ENCODE measurements at places on chromosomes 11 and 22.
A peak's percentile ranks its signal among the peaks of the same experiment; 100 is the strongest.

DNA sequence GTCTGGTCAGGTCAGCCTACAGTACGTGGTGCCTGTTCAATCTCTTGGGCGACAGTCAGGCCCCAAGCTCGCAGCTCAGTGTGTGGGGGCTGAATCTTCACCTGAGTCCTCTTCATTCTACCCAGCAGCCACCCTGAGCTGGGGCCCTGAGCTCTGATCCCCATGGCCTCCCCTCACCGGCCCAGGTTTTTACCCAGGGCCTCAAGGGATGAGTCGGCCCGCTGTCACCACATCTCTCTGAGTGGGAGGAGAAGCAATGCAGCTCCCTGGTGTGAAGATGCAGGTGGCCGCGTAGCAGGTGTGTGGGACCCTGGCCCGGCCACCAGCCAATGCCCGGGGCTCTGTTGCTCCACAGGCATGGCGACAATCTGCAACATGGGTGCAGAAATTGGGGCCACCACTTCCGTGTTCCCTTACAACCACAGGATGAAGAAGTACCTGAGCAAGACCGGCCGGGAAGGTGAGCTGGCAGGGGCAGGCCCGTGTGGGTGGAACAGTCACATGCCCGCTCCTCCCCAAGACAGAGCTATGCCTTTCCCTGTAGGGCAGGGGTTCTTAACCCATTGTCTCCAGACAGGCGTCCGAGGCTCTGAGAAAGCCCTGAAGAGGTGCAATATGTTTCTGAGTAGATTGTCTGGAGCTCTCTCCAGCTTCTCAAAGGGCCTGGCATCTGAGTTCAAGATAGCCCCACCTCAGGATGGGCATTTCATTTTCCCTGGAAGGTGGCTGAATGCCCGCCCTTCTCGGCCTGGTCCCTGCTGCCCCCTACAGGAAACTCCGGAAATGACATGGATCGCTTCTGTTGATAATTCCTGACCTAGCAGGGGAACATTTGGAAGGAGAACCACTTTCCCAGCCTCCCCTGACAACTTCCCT lies 26.9 kb downstream of the POLR3H start:
- DNase-seq: peak; percentile 61

- no peak for DNase-seq
Measured at GRCh38 chr11:101563166-101563565, 20.6 kb downstream of the TRPC6 start.

DNA sequence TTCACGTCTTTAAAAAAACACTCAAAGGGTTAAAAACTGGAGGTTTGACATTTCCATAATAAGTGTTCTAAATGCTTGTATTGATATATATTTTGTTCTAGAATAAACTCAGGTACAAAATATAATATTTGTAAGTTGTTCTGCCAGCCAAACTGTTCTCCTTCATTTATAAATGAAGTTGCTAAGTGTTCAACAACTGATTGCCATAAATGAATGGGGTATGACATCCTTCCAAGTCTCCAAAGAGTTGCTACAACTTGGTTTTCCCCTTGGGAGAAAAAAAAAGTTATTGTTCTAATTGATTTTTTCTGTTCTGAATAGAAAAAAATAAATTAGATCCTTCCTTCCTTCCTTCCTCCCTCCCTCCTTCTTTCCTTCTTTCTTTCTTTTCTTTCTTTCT lies 65.4 kb upstream of the BLID start:
- DNase-seq: no peak

GRCh38 chr11:48116437-48117228 lies 100.0 kb upstream of the OR4B1 start:
- no peak for DNase-seq

GRCh38 chr11:96188243-96189006 lies 154.6 kb downstream of the MAML2 start:
- no peak for DNase-seq

GRCh38 chr11:128029219-128029722 lies 558.1 kb downstream of the ETS1 start:
- no peak for DNase-seq

DNA sequence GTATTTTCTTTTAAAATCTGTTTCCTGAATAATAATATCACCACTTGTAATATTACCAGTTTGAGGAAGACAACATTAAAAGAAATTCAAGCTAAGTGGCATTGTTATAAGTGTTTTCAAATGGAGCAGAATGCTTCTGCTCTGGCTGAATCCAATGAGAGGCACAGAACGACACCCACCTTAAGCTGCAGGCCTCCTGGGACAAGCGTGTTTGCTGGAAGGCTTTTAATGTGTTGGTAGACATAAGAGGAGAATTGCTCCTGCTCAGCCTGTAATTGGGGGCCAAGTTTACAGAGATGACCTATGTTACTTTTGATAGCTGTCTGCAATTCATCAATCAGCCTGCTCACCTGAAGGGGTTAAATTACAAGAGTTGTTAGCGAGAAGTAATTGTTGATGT lies 242.2 kb downstream of the DCDC1 start:
- no peak for DNase-seq

DNA sequence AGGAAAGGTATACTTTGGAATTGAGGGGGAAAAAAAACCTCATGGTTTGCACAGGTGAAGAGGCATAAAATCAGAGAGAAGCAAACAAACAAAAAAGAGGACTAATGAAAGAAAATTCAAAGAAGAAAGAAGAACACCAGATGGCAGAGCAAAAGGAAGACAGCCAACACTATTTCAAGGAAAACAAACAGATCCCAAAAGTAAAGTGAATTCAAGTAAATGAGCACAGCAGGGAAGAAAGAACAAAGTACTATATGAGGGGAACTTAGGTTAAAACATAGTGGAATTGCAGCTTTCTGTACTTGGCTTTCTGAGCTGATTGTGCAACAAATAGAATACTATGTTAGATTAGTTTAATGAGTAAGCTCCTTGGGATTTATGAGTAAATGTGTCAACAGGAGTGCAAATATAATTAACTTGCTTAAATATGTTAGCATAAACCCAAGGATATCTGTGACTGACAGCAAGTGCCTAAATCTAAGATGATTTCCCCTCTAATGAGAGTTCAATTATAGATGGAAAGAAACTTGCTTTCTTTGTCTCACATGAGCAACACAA lies 404.6 kb upstream of the CNTN5 start:
- peak; percentile 6 for DNase-seq

DNA sequence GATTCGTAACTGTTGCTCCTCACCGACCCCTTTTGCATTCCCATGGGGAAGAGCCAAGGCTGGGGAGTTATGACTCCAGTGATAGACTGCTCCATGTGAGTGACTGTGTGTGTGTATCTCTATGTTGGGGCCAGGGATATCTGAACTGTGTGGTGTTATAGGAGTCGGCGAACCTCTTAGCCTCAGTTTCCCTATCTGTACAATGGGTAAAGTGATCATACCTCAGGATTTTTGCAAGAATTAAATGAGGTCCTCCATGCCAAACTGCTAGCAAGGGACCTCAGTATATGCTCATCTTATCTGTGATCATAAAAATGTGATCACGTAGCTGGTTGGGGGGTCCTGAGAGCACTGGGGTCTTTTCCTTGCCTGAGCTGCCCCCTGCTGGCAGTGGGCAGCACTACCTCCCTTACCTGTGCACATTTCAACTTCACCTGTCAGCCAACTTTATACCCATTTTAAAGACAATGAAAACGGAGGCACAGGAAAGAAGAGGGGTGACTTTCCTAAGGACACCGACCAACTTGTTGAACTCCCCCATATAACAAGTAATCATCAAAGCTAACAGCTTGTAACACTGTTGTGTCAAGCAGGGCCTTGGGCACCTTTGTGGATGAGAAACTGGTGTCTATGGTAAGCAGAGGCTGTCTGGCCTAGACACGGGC lies 1.4 kb upstream of the DPP3 start:
- DNase-seq: peak; percentile 14

GRCh38 chr11:30608534-30608933 lies 22.4 kb upstream of the MPPED2 start:
- no peak for DNase-seq

DNA sequence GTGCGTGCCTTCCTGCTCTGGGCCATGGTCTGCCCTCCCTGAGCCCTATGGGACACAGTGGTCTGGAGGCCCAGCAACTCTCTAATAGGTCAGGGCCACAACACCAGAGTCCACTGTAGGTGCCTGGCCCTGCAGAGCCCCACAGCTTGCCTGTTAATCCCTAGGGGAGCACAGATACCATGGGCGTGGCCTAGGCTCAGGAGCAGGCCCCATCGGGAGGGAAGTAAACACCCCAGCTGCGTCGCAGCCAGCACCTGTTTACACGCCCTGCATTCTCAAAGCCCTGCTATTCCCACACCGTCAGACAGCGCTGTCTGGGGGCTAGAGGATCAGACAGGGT lies 2.5 kb downstream of the KCTD17 start:
- DNase-seq: no peak

GRCh38 chr11:65801153-65801987 lies 14.5 kb downstream of the OVOL1 start:
- no peak for DNase-seq

DNA sequence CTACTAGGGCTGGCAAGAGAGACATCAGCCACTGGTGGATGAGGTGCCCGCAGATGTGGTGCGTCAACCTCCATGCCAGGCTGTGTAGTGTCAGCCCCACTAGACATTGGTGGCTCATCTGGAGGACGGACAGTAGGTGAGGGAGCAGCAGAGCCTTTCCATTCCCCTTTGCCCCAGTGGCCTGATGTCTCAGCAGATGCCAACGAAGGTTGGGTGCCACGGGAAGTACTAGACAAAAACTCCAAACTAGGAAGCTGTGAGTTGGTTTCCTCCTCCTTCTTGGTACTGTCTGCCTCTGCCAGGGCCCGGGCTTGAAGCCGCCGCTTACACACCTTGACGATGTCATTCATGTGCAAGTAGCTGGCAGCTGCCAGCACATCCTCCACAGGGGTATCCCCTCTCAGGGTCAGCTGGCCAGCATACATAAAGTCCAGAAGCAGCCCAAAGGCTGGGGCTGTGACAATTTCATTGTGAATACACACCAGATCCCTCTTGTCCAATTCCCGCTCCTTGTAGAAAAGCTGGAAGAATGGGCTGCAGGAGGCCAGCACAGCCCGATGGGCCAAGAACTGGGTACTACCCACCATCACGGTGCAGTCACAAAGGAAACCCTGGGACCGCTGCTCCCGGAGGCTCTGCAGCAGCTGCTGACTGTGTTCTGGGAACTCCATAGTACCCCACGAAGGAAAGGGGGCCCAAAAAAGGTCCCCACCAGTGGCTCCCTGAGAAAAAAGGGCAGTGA lies 795 bp downstream of the ZBTB3 start:
- no peak for DNase-seq

- no peak for DNase-seq
Measured at GRCh38 chr22:30511109-30511508, 5.6 kb upstream of the SEC14L4 start.

- DNase-seq: no peak
Measured at GRCh38 chr11:46570790-46571398, 22.9 kb downstream of the AMBRA1 start.

- no peak for DNase-seq
Measured at GRCh38 chr11:87662287-87662686, 513.0 kb downstream of the RAB38 start.

DNA sequence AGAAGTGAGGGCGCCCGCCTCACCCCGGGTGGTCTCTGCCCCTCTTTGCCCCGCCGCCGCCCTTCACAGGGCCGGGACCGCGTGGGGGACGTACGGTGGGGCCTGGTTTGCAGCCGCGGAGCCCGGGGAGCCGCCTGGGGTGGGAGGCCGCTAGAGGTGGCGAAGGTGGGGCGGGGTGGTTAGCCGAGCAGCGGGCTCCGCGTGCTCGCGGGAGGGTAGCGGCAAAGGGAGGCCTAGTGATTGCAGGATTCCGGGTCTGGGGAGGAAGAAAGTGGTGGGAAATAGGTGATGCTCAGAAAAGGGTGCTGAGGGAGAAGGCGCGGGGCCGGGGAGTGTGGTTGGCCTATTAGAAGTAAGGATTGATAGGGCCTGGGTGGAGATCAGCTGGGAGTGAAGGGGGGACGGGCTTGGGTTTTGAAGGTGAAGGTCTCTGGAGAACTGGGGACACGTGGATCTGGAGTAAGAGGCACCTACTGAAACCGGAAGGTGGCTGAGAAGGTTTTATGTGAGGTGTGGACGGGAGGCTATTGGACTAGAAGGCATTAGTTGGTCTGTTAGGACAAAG lies 571 bp downstream of the FAR1 start:
- DNase-seq: no peak

DNA sequence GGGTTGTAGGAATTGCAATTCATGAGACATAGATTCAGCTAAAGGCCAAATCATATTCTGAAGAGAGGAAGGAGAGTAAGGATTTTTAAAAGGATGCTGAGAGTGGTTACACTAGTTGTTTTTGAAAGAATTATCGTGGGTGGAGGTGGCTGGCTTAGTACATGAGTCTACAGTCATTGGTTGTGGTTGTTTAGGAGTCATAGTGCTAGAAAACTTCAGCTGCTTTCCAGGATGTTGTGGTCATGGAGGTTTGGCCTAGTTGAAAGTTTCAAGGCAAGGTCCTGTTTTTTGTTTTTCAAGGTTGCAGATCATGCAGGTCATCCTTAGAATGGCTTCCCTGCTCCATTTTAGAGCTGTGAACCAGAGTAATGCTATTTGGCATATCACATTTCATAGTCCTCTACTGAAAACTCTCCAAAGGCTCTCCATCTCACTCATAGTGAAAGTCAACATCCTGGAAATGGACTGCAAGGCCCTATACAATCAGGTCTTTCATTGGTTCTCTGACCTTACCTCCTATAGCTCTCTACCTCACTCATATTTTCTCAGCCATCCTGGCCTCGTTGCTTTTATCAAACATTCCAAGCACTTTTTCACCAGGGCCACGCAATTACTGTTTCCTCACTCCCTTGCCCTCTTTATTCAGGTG lies 26.1 kb upstream of the ZBTB44 start:
- DNase-seq: no peak

GRCh38 chr11:72752088-72752914 lies at the start of gene ARAP1:
Gene ARAP1, minus strand, starts transcription at chr11:72752408. Its CDS starts 25,280 bp downstream, at chr11:72727128.
- DNase-seq: peak; percentile 75

GRCh38 chr11:6457581-6458320 lies 16.0 kb downstream of the TRIM3 start:
- no peak for DNase-seq
